Kidney (tissue), 22 donors: ENCODE measurements at places on chromosomes 5 and 9. TPM values are rescaled to one million over a fixed set of nuclear protein-coding genes. Genes with fewer than 3 reads are reported as not detected.

GRCh38 chr5:110738503-110738811 is 350 bp upstream of the SLC25A46 start:
- H3K27me3 ChIP-seq = no peaks in the 10 kb centered on the region
- H3K27ac ChIP-seq = peak overlapping the region; percentile 58
- no peaks in the 10 kb centered on the region for H3K36me3 ChIP-seq
- peak overlapping the region; percentile 92 for H3K4me3 ChIP-seq
- no peak for DNase-seq

The NR2F1-AS1 gene
- 13.0 TPM for total RNA-seq

DNA sequence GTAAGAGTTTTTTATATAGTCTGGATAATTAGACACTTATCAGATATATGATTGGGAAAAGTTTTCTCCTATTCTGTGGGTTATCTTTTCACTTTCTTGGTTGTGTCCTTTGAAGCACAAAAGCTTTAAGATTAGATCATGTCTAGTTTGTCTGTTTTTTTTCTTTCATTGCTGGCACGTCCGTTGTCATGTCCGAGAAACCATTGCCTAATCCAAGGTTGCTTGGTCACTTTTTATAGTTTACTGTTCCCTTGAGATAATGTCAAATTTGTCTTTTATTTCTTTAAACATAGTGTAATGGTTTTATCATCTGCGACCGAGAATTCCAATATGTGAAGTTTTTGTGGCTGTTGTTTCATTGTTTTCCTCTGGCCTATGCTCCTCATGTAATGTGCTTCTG is 28.8 kb downstream of the GARNL3 start:
- H3K4me1 ChIP-seq = no peaks in the 10 kb centered on the region
- no peak overlapping the region for H3K27ac ChIP-seq
- H3K4me3 ChIP-seq = no peak overlapping the region
- no peak for DNase-seq

The FRRS1L gene
- total RNA-seq = not detected

DNA sequence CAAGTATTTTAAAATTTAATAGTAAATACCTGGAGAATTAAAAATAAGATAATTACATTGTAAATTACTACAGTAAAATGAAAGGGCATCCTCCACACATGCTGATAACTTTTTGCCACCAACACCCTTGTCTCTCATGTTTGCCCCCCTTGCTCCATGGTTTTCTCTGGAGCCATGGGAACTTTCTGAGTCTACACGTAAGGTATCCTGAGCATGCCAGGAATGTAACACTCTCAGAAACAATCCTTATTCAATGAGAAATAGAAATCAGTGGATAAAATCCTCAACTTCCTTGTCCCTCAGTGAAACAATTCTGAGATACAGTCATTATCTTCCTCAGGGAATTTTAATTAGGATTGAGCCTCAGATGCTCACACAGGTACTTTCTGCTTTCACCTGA is 108.9 kb downstream of the IZUMO3 start:
- H3K27me3 ChIP-seq = no peaks in the 10 kb centered on the region
- H3K27ac ChIP-seq = no peak overlapping the region
- no peak overlapping the region for H3K4me3 ChIP-seq
- DNase-seq = no peak
- no peaks in the 10 kb centered on the region for H3K4me1 ChIP-seq

GRCh38 chr5:180776376-180776775 is 26.2 kb downstream of the MGAT1 start:
- H3K36me3 ChIP-seq = no peaks in the 10 kb centered on the region
- H3K27me3 ChIP-seq = no peaks in the 10 kb centered on the region
- DNase-seq = no peak
- H3K4me3 ChIP-seq = no peak overlapping the region
- H3K4me1 ChIP-seq = no peaks in the 10 kb centered on the region

GRCh38 chr5:98755406-98755805 is 18.1 kb upstream of the RGMB start:
- no peaks in the 10 kb centered on the region for H3K4me1 ChIP-seq
- no peak overlapping the region for H3K4me3 ChIP-seq
- DNase-seq = no peak
- H3K36me3 ChIP-seq = no peaks in the 10 kb centered on the region

DNA sequence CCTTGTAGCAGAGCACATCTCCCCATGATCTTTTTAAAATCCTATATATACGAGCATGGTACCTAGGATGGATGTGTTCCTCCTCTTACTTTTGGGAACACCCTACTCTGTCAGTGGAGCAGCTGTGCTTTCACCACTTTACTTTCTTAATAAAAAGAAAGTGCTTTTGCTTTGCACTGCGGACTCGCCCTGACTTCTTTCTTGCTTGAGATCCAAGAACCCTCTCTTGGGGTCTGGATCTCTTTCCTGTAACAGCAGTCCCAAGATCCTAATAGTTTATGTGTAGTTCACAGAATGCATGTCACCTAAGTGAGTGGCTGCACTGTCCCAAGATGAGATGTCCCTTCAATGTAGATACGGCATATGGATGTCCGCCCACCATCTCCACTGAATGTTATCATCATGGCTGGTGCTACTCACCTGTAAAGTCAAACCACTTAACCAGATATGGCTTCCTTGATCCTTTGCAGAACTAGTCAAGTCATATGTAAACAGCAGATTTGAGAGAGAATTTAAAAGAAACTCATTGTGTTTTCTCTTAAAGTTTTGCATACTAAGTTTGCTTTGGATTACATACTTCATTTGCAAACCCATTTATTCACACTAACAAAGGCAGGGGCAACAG is 1.9 kb downstream of the FGF1 start:
- H3K4me3 ChIP-seq = no peak overlapping the region
- no peaks in the 10 kb centered on the region for H3K36me3 ChIP-seq
- H3K4me1 ChIP-seq = no peaks in the 10 kb centered on the region
- no peaks in the 10 kb centered on the region for H3K27me3 ChIP-seq

GRCh38 chr5:111641533-111642233 is 115.3 kb downstream of the NREP start:
- DNase-seq = no peak
- H3K4me3 ChIP-seq = no peak overlapping the region
- no peaks in the 10 kb centered on the region for H3K36me3 ChIP-seq
- H3K27ac ChIP-seq = no peak overlapping the region

GRCh38 chr9:69325409-69326212 is 596 bp downstream of the ENTREP1 start:
- H3K36me3 ChIP-seq = no peaks in the 10 kb centered on the region
- H3K4me3 ChIP-seq = no peak overlapping the region
- H3K4me1 ChIP-seq = no peaks in the 10 kb centered on the region
- no peak overlapping the region for H3K27ac ChIP-seq

DNA sequence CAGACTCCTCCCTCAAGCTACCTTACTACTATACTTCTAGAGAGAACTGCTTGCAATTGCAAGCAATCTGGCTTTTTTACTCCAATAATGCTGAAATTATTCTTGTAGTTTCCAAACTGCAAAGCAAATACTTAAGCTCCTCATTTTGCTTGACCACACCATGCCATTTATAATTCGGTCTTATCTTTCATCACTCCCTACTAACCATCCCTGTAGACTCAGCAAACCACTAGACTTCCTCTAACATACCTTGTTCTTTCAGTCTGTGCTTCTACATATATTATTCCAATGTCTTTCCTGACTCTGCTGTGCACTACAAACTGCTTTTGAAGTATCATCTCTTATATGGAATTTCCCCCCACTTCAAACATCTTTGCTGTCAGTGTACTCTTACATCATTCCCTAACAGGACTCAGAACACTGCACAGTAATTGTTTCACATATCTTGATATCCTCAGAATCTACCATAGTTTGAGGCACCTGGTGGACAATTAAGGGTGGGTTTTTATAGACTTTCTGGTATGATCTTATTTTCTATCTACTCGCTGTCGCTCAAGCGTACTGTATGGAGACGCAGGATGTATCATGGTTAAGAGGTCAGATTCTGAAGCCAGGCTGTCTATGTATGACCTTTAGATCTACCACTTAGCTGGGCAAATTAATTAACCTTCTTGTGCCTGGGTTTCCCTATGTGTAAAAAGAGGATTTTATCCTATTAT is 2.8 kb downstream of the IL6ST start:
- H3K4me1 ChIP-seq = peaks cover 14% of the 10 kb centered on the region
- H3K27ac ChIP-seq = peak overlapping the region; percentile 7
- H3K36me3 ChIP-seq = no peaks in the 10 kb centered on the region
- no peak overlapping the region for H3K4me3 ChIP-seq

DNA sequence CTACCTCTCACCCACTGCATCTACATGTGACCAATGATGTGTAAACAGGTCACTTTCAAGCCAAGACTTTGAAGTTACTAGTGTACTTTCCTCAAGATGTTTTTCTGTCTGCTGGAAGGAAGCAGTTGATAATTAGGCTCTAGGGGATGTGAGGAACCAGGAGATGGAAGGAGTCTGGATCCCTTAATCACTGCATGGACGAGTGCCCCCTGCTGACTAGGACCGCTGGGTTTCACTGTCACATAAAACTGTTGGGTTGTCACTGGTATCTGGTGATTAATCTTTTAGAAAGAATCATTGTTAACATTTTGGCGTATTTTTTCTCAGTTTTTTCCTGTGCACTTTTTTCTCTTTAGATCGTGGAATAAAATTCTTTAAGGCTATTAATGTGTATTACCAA is 79.5 kb downstream of the SREK1 start:
- DNase-seq = no peak
- no peaks in the 10 kb centered on the region for H3K4me1 ChIP-seq
- no peaks in the 10 kb centered on the region for H3K36me3 ChIP-seq
- H3K27me3 ChIP-seq = no peaks in the 10 kb centered on the region
